ENCODE measurements at places on chromosomes 1 and 21.

GRCh38 chr1:150621497-150622302 lies 7.7 kb downstream of the ENSA start:
- peak; percentile 57 for DNase-seq

DNA sequence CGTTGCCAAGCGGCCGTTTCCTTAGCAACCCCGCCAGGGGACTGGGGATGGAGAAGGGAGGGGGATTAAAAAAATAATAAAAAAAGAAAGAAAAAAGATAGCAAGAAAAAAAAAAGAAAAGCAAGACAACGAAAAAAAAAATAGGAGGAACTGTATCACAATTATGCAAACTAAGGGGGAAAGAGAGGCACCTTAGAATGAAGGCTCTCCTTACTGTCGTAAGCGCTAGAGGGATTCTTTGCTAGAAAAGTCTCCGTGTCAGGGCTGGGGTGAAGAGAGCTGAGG lies 625 bp upstream of the NEGR1 start:
- DNase-seq, result no peak

GRCh38 chr1:184747089-184747955 lies 7.3 kb downstream of the EDEM3 start:
- no peak for DNase-seq

DNA sequence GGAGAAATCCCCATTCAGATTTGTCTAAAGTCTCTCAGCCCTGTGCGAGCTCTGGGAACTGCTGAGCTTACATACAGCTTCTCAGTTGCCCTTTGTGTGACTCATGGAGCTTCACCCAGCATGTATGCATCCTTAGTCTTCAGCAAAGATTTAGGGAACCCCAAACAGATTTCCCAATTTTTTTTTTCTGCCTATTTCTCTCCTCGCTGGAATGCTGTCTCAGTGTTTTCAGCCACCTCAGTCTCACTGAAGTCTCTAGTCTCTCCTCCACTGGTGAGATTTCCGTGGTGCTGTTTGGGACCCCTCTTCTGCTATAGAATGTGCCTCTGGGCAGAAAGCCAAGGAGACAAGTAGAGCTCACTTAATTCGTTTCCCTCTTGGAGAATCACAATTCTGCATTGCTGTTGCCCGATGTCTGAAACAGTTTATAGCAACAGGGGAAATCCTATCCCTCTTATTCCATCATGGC lies 28.1 kb upstream of the TXLNA start:
- no peak for DNase-seq

GRCh38 chr1:68327414-68327813 lies 95.1 kb upstream of the WLS start:
- DNase-seq, result no peak

DNA sequence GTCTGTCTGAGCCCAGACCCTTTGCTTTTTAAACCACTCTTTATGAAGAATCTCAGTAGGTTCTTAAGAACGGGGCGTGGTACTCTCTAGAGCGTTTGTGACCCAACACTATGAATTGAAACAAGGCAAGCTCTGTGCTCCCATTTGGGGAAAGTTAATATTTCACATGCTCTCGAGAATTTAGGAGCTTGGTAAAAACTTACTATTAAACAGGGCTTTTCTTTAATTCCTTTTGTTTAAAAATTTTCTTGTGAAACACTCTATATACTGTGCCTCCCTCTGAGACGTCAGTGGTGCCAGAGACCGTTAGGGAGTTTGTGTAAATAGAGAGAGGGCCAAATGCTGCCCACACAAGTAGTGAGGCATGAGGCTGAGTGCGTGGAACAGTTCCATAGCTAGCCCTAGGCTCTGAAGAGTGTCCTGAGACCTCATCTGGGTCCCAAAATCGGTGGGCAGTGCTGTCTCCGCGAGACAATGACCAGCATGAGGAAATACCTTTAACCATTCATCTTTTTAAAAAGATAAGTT lies 144.7 kb downstream of the ROR1 start:
- DNase-seq, result no peak

DNA sequence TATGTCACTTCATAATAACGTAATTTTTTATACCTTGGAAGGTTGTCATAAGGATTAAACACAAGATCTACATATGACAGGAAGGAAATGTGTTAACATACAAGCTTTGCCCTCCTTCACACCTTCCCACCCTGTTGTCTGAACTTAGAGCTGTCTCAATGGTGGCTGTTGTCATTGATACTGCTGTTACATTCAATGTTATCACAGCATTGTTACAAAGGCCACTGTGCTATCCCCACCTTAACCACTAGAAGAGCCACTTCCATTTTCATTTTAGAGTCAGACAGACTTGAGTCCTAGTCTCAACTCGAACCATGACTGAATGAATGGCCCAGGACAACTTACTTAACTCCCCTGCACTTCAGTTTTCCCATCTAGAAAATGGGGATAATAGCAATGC lies 31.2 kb downstream of the TAS1R2 start:
- no peak for DNase-seq

DNA sequence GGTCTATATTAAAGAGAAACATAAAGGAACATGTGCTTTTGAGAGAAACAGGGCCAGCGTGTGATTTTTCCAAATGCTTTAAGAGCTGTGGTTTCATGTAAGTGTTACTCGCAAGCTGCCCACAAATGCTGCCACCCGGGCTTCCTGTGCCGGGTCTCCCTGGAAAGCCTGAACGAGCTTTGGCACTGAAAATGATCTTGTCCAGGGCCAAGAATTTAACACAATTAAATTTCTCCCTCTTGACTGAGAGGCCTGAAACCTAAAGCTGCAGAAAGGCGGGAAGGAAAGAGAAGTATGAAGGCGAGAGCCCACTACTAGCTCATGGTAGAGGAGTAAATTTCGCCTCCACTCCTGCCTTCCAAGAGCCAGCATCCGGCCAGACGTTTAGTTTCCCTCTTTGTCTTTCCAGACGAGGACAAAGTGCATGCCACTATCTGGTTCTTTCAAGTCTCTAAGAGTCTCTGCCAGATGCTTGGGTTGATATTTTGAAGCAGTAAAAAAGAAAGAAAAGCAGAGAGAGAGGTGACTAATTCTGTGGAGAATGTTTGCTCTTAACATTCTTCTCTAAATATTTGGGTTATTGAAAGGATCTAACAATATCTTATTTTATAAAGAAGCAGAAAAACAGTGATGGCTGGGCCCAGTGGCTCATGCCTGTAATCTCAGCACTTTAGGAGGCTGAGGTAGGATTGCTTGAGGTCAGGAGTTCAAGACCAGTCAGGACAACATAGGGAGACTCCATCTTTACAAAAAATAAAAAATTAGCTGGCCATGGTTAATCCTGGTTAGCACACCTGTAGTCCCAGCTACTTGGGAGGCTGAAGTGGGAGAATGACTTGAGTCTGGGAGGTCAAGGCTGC lies 100.0 kb upstream of the HNRNPU start:
- peak; percentile 11 for DNase-seq

DNA sequence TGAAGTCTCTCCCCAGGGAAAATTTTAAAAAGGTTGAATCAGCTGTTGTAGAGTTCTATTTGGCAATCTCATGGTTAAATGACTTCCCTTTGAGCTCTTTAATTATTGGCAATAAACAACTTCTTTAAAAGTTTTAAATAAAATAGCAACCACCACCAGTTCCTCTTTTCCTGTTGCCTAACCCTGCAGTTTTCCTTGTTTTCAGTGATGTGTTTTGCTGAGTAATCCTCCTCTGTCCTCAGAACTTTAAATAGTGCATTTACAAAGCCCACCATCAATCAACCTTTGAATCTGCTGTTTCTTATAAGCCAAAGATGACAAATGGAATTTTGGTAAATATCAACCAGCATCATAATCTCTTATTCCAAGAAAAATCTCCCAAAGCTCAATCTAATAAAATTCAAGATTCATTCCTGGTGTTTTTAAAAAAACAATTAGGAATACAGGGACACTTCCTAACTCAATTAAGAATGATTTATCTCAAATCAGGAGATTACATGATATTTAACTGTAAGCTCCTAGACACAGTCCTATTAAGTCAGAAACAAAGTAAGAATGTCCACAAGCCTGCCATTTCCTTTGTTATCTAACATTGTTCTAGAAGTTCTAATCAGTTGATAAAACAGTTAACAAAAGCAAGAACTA lies 14.8 kb downstream of the AVPR1B start:
- no peak for DNase-seq

DNA sequence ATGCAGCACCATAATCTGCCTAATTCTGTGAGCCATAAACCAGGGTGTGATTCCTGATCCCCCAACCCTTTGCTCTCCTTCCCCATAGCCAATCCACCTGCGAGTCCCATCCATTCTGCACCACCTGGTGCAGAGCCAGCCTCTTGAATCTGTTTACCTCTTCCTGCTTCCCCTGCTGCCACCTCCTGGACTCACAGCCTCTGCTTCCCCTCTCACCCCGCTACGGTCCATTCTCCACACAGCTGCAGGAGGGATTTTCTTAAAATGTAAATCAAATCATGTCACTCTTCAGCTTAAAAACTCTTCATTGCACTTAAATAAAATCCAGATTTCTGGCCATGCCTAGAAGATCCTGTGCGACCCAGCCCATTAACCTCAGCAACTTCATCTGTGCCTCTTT lies 186.7 kb downstream of the FOXD2 start:
- DNase-seq, result no peak

GRCh38 chr1:27163093-27163492 lies 8.2 kb upstream of the SLC9A1 start:
- no peak for DNase-seq

- DNase-seq, result no peak
Observed at GRCh38 chr1:159705251-159705903, 9.0 kb downstream of the CRP start.

- no peak for DNase-seq
Observed at GRCh38 chr1:183027031-183027430, 3.8 kb downstream of the LAMC1 start.

DNA sequence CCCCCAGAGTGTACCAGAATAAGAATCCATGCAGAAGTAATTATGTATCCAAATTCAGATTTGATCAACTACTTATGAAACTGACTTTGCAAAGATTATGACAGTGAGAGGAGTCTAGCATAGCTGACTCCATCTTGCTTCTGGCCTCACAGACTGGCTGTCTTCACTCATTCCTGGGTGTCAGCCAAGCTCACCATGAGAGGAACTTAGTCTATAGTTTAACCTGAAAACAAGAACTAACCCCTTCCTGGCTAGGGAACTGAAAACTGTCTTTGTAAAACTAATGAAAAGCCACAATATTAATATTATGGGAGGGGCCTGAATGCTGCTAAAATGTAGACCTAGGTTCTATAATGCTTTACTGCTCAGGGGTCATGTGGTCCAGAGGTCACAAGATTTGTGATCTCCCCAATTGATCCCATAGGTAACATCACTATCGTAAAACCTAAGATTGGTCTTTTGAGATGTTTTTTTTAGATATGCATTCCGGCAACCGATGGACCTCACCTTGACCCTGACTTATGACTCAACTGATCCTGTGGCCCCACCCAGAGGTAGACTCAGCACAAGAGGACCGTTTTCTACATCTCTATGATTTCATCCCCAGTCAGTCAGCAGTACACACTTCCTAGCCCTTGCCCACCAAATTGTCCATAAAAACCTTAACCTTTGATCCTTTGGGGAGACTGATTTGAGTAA lies 55.2 kb downstream of the ATP1B1 start:
- no peak for DNase-seq

DNA sequence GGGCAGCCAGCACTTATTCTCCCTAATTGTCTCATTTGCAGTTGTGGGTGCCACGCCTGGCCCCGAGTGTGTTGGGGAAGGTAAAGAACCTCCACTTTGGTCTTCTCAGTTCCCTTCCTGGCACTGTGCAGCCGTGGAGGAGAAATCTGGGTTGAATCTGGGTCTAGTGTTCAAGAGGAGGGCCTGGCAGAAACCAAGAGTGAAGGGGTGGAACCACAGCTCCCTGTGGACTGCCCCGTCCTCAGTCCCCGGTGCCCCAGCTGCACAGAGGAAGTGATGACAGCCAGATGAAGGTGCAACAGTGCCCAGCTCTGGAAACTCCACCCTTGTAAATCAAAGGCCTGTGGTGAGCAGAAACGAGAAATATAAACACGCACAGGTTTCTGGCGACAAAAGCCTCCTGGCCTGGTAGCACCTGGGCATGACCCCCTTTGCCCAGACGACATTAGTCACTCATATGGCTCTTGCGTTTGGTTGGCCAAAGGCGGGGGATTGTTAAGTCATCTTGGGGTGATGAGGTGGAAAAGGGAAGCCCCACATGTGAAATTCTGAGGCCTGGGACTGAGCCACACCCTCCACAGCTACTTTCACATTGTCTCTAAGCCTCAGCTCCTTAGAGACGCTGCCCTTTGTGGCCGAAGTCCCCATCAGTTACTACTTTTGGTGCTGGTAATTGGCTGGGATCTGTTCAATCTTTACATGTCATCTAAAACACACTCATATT lies 4.2 kb upstream of the ECE1 start:
- DNase-seq, result peak; percentile 88

DNA sequence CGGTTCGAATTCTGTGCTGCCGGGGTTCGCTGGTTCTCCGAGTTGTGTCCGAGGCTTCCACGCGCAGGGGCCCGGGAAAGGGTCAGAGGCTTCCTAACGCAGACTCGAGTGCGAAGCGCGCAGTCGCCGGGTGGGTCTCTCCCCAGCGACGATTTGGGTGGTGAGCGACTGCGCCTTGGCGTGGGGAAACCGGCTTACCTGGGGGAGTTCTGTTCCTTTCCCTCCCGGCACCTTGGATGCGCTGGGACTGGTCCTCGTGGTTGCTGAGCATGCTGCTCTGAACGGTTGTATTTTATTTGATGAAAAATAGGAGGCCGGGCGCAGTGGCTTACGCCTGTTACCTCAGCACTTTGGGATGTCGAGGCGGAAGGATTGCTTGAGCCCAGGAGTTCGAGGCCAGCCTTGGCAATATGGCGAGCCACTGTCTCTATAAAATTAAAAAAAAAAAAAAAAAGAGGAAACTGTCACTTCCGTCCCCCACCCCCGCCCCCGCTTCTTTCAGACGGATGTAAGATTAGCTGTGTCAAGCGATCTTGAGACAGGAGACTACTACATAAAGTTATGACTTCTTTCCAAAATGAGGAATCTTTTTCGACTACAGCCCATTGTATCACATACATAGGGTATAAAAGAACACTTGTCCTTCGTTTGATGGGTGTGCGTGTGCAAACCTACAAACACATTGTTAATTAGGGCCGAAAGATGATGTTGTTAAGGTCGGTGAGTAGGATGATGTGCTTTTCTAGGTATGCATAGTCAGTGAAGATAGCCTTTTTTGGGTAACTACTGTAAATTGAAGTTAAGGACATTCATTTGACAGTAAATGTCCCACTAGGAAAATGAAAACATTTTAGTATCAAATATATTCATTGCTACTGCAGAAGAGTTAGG lies at the start of gene CCDC18:
Gene CCDC18, plus strand, starts transcription at position 2 of the 891 bp plus-strand sequence. CDS start 2,638 bp downstream, outside the sequence.
- peak; percentile 49 for DNase-seq

GRCh38 chr1:23634840-23635651 lies 56.6 kb upstream of the RPL11 start:
- peak; percentile 48 for DNase-seq

GRCh38 chr1:55064071-55064581 lies 24.8 kb downstream of the PCSK9 start:
- no peak for DNase-seq

DNA sequence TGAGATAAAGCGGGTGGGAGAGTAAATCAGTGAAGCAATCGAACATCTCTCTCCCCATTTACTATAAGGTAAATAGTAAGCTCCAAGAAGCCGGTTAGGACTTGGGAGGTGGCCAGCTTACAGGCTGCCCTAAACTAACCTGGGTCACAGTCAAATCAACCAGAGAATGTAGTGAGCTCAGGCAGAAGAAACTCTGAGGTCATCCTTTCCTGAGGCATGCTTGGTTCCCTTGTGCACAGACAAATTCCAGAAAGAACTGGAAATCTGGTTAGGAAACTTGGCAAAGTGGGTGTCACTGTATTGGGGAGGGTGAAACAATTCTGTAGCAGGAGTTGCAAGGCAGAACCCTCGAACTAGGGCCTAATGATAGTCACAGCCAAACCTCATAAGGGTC lies 72.5 kb downstream of the NTMT2 start:
- no peak for DNase-seq

- no peak for DNase-seq
Observed at GRCh38 chr21:14270631-14271030, 54.7 kb downstream of the RBM11 start.

Measured in activated gamma-delta T cell treated with Interleukin-2 at 50 U/mL for 16 hours (primary cell).